ENCODE measurements at places on chromosomes 11 and 22.

- peak; percentile 53 for DNase-seq
Measured at GRCh38 chr11:27353593-27354358, 9.2 kb downstream of the CCDC34 start.

- no peak for DNase-seq
Measured at GRCh38 chr22:24429411-24430365, 2.3 kb downstream of the ADORA2A start.

- no peak for DNase-seq
Measured at GRCh38 chr11:83927422-83927821, 641.3 kb upstream of the CCDC90B start.

DNA sequence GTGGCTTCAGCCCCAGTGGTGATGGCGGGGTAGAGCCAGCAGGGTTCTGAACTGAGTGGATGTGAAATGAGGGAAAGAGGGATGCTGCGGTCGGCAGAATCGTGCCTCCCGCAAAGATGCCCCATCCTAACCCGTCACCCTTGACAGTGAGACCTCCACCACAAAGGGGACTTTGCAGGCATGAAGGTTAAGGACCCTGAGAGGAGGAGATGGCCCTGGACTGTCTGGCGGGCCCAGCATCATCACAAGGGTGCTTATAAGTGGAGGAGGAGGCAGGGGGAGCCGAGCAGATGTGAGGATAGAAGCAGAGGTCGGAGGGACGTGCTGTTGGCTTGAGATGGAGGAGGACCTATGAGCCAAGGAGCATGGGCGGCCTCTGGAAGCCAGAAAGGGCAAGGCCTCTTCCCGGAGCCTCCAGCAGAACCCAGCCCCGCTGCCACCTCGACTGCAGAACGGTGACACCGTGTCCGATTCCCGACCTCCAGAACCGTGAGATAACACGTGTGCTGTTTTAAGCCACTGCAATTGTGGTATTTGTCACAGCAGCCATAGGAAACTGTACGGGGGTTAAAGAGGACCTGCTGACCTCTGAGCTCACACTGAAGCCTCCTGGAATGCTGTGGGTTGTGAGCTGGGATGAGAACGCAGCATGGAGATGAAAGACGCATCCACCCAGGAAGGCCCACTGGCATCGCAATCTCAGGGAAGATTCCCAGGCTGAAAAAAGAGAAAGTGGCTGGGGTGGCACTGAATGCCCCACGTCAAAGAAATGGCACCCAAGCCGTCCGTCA is 10.9 kb downstream of the LINC01488 start:
- peak; percentile 29 for DNase-seq

DNA sequence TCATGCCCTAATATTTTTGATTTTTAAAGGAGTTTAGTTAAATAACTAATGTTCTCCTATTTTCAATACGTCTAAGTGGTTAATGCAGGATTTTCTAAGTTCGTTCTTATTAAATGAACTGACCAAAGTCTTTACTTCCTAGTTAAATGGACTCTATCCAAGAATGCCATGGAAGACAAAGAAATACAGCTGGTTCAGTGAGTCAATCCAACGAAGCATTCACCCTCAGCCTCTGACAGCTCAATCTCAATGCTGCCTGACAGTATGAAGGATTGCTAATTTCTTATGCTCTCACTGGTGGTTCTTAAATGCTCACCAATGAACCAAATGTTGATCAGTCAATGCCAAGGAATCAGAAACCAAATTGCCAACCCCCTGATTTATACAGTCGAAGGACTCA is 219.4 kb downstream of the CADM1 start:
- DNase-seq = no peak

- DNase-seq = no peak
Measured at GRCh38 chr11:40095446-40095845, 1364.0 kb downstream of the LRRC4C start.

GRCh38 chr11:118628031-118628430 is 20.6 kb downstream of the PHLDB1 start:
- no peak for DNase-seq

GRCh38 chr11:35622070-35622469 is 3.8 kb downstream of the FJX1 start:
- peak; percentile 91 for DNase-seq

- peak; percentile 39 for DNase-seq
Measured at GRCh38 chr22:31932863-31933262, 11.5 kb upstream of the YWHAH start.

GRCh38 chr11:45964911-45965389 is 42.5 kb downstream of the LARGE2 start:
- peak; percentile 76 for DNase-seq

GRCh38 chr11:67411785-67412152 is 3.7 kb upstream of the CARNS1 start:
- no peak for DNase-seq

- DNase-seq = peak; percentile 93
Measured at GRCh38 chr22:45225732-45226502, 14.8 kb downstream of the KIAA0930 start.

DNA sequence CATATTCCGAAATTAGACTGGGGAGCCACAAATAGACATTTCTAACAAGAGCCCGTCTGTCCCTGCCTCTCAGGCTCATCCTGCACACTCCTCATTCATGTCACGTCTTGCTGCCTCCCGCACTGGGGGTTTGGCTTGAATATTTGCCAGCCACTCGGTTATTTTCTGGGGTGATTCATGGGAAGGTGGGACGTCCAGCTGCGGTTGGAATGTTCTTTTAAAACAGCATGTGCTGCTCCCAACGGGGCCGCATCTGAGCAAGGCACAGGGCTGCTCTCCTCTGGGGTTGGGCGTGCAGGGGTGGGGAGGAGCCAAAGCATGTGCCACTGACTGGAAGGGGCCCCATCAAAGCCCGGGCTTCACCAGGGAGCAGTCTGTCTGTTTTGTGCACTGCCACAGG is 25.9 kb upstream of the SLC5A4 start:
- DNase-seq = peak; percentile 15

- DNase-seq = no peak
Measured at GRCh38 chr11:124179310-124179709, 3.8 kb upstream of the OR10D3 start.

DNA sequence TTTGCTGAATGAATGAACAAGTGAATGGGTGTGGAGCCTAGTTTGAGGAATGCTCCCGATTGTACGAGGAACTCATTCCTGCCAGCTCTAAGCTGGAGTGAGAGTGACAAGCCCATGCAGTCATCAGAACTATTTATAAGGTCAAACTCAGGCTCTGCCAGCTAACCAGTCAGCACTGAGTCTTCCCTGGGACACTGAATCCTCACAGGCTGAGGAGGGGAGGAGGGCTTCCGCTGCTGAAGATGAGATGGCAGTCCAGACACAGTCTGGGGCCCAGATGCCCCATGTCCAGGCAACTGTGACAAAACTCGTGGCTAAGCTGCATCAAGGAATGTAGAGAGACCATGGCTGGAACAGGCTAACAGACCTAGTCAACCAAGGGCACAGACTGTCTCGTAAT is 4.0 kb downstream of the LRP4 start:
- DNase-seq = peak; percentile 75

- DNase-seq = no peak
Measured at GRCh38 chr11:95426823-95427462, 195.9 kb upstream of the SESN3 start.

GRCh38 chr11:122750049-122750448 is 88.3 kb upstream of the CRTAM start:
- DNase-seq = no peak

DNA sequence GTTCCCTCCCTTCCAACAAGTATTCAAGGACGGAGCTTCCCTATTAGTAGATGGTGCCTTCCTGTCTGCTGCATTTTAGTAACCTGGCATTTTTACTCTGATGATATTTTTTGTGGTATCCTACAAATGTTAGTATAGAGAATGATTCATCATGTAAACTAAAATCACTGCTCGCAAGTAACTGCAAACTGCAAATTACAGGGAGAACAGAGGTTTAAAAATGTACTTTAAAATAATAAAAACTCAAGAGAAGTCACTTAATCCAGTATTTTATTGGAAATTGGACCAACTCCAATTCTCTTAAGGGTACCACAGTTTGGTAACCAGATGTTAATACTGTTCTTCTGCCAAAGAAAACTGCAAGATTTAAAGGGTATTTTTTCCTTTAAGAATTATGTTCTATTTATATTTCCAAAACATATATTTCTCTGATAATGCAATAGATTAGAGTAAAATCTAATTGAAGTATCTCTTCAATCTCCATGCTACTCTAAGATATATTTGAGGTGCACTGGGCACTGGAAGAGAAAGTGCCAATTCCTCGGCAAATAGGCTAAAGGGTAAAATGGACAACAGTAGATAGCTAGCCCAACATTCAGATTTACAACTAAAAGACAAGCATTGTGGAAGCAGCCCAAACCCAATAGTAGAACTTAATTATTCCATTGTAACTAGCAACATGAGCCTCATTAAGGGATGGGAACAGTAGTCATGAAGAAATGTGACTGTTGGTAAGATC is 298.0 kb downstream of the TTC28 start:
- peak; percentile 29 for DNase-seq

DNA sequence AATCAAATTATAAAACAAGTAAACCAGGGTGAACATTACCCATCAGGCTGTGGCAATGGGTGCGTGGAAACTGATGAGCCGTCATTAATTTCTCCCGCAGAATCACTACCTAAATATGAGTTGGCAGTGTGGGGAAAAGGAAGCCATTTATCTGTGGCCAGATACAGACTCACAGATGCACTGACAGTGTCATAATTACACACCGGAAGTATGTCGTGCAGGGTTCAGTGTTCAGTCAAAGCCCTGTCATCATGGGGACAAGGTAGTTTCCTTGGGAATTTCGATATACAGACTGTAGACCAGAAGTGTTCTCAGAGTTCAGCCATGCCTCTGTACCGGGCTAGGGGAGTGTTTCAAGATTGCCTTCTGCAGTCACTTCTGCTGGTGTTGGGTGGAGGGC is 119.2 kb upstream of the SEZ6L start:
- DNase-seq = no peak

DNA sequence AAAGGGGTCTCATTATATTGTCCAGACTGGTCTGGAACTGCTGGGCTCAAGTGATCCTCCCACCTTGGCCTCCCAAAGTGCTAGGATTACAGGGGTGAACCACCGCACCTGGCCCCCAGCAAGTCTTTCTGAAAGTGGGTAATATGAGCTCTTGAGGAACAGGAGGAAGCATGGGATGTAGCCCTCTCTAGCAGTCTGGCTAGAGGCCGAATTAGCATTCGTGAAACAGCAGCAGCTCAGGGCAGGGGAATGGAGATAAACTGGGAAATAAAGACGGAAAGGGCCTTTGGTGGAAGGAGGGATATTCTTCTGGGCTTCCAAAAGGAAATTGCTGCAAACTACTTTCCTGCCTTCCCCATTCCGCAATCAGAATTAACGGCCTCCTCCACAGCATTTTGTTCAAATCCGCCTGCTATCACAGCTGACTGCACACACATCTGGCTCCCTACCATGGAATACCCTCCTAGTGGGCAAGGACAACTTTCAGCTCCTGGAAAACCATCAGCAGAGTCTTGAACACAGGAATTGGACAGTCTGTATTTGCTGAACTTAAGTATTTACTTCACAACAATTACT is 44.3 kb downstream of the MICAL3 start:
- DNase-seq = no peak

GRCh38 chr11:21475276-21475675 is 717.6 kb upstream of the ANO5 start:
- DNase-seq = no peak

DNA sequence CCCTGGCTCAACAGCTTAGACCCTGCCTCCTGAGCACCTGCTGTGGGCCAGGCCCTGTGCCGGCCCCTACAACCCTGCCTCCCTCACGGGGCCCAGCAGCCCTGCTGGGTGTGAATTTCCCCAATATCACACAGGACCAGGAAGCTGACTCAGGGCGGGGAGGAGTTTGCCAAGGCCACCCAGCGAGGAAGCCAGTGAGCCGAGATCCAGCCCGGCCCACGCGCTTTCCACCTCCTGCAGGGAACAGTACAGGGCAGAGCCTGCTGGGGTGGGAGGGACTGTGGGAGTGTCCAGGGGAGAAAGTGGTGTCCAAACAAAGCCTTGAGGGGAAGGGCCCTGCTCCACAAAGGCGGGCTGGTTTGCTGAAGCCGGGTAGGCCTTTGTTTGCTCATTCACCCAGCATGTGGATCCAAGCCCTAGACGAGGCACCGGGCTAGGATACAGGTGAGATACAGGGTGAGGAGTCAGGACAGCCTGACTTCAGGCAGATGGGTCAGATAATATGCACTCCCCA is 26.8 kb downstream of the RPL3 start:
- peak; percentile 90 for DNase-seq

GRCh38 chr11:86291466-86292262 is 10.4 kb upstream of the HIKESHI start:
- peak; percentile 48 for DNase-seq

GRCh38 chr11:78334109-78334508 is 83.5 kb downstream of the GAB2 start:
- DNase-seq = no peak

GRCh38 chr11:95559899-95560298 is 229.7 kb downstream of the FAM76B start:
- DNase-seq = no peak

DNA sequence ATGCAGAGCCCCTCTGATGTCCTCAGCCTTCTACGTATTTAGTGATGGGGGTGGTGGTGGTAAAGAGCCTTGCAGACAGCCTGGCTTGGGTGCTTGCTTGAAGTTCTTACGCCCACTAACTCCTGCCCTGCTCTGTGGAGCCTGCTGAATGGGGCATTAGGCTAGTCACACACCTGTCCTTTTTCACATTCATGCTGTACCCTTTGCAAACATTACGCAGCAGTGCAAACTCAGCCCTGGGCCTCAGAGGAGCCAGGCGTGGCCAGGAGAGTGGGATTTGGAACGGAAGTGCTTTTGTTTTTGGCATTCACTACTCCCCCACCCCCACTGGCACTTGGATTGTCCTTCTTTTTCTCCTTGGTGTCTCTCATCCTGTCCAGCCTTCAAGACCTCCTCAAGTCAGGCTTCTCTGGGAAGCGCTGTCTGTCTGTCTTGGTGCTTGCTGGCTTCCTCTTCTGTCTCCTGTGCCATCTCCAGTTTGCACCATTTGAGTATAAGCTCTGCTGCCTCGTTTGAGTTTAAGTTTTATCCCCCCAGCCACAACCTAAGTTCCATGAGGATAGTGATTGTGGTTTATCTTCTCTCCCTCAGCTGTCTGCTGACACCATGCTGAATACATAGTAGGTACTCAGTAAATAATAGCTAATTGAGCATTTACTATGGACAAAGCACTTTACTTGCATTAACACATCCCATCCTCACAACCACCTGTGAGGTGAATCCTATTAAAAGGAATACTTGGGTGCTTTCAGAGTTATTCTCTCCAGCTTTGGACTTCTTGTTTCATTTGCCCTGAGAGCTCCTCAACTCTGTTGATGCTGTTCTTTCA is 26.7 kb downstream of the ZBTB16 start:
- no peak for DNase-seq

- DNase-seq = peak; percentile 62
Measured at GRCh38 chr11:6315811-6316425, 4.4 kb downstream of the CAVIN3 start.

- peak; percentile 17 for DNase-seq
Measured at GRCh38 chr11:27882066-27882697, 181.9 kb upstream of the BDNF start.
